Endodermal cell (in vitro differentiated cells): ENCODE measurements at places on chromosomes 5 and 9. TPM values are rescaled to one million over a fixed set of nuclear protein-coding genes. Genes with fewer than 3 reads are reported as not detected.

Gene POU5F2
- 0.43 and 0.84 TPM in 2 replicates for total RNA-seq

Gene PCDHGA12
- 1.8 and 4.1 TPM in 2 replicates for total RNA-seq

Gene ARL14EPL
- not detected in 2 replicates for total RNA-seq

Gene EIF4E1B
- total RNA-seq, result 0.96 to 2.2 TPM (median 2.0 TPM) in 3 replicates

Gene CD180
- total RNA-seq, result not detected in 2 replicates

Gene OBP2B
- total RNA-seq, result not detected in 2 replicates

Gene MCIDAS
- total RNA-seq, result 1.4 and 1.6 TPM in 2 replicates

Gene NRG2
- 4.9 to 14.0 TPM (median 12.5 TPM) in 3 replicates for total RNA-seq

Gene DMRT2
- total RNA-seq, result 0.25 TPM in 1 of 2 replicates, not detected in the other

DNA sequence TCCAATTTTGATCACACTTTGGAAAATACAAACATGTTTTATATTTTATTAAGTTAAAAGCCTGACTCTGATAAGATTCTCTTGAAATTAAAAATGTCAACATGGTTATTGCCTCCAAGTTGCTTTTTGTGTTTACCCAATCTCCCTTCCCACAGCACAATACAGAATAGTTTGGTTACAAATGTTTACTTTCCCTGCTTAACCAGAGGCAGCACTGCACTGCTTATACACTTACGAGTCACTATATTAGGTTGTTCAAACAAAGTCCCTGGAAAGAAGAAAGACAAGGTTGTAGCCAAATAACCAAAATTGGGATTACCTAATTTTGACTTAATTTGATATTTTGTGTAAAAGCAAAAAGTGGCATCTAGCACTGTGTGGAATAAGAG is 25.9 kb downstream of the SRFBP1 start:
- no peak for DNase-seq

DNA sequence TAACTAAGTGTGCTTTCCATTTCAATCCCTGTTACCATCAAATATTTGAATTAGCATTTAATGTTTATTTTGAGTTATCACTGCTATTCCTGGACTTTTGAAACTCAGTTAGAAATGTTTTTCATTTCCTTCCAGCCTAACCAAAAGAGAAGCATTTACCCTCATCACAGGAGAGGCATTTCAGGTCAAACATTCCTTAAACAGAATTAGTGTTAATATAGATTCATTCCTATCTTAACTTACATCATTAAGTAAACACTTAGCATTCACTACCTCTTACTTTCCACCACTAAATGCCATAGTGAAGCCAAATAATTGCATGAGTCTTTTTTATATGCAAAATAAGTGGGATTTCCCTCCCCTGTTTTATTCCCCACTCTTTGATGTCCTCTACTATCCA is 136.6 kb upstream of the OR13F1 start:
- no peak for DNase-seq

- no peak for DNase-seq
Observed at GRCh38 chr5:40429258-40430100, 250.2 kb upstream of the PTGER4 start.

GRCh38 chr9:86830356-86830755 is 117.0 kb downstream of the GAS1 start:
- DNase-seq, result no peak

- DNase-seq, result no peak
Observed at GRCh38 chr9:73541923-73542322, 390.3 kb downstream of the ANXA1 start.

DNA sequence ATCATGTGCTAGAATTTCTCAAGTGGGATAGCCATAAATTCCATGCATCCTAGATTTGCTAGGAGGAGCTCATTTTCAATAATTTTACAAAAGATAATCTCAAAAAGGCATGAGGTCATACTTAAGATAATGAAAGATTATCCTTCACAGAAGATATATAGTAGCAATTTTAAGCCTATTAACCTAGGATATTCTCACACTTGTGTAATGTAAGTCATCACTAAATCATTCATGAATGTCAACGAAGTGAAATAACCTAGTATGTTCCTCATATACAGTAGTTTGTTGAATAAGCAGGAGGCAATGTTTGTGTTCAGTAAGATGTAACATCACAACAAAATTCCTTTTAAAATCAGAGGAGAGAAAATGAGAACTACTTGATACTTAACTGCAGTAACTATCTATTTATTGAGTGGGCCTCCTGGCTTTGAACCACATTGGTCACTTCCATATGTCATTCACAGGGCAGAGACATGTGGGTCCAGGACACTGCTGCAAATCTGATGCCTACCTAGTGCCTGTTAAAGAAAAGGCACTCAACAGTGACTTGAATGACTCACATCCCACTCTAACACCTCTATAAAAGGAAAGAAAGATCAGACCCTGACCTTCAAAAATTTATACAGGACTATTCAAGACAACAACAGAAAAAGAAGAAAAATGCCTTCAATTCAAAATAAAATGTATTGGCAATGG is 8.2 kb downstream of the LIFR start:
- no peak for DNase-seq

DNA sequence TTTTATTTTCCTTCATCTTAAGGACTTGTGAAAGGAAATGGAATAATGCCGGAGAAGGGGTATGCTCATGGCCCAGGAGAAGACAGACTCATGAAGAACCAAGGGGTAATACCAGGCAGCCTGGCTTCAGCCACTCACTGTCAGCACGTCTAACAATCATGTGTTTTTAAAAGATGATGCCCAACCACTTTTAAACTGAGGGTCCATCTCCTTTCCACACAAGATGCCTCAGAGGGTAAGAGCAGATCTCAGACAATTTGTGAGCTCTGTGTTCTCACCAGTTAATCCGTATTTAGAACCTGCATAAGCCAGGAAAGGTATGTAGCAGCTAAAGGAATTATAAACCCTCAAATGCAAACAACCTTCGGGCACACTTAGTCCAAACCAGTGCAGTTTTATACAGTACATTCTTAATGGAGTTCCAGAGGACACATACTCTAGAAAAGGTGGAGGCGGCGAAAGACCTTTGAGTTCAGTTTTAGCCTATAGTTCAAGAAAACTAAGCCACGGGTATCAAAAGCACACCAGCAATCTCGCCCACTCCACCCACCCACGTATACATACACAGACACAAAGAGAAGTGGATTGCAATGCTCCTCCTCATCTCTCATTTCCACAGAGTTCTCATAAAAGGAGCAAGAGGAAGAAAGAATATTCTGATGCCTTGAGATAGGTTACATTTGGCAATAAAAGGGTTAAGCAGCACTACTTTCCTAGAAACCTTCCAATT is 2.6 kb downstream of the DIAPH1 start:
- no peak for DNase-seq

- DNase-seq, result no peak
Observed at GRCh38 chr9:3035579-3036332, 191.9 kb upstream of the PUM3 start.

- DNase-seq, result no peak
Observed at GRCh38 chr5:4639946-4640345, 500.2 kb upstream of the ADAMTS16 start.

GRCh38 chr5:120108586-120109248 is 355.4 kb upstream of the PRR16 start:
- no peak for DNase-seq

GRCh38 chr9:100308965-100309564 is 43.7 kb downstream of the TEX10 start:
- no peak for DNase-seq

- DNase-seq, result peak; percentile 77
Observed at GRCh38 chr9:123998970-123999621, 12.5 kb upstream of the LHX2 start.

GRCh38 chr5:147860641-147861025 is 17.9 kb upstream of the SCGB3A2 start:
- DNase-seq, result peak; percentile 54

DNA sequence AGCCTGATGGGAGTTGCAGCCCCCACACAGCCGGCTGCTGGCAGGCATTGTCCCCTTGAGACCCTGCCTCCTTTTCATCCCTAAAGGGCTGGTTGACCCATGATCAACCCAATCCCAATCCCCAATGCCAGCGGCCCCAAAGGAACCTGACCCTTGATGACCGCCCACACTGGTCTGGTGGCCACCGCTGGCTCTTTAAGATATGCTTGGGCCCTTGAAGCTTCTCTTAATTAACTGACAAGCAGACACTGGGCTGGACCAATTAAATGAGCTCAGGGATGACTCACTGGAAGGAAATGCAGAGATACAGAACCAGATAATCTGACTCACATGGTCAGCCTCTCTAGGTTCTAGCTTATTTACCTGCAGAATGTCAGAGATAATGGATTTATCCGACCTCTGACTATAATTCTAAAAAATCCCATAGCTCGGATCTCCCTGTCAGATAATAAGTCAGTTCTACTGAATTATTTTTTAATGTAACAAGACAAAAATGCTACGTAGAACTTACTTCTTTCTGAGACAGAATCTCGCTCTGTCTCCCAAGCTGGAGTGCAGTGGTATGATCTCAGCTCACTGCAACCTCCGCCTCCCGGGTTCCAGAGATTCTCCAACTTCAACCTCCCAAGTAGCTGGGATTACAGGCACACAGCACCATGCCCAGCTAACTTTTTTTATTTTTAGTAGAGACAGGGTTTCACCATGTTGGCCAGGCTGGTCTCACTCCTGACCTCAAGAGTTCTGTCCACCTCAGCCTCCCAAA is 11.1 kb upstream of the MLANA start:
- peak; percentile 69 for DNase-seq
